ENCODE measurements at places on chromosomes 13 and 19.

GRCh38 chr13:101916108-101916774 is 463.8 kb downstream of the ITGBL1 start:
- DNase-seq, result no peak

GRCh38 chr19:13117176-13117771 is 734 bp upstream of the TRMT1 start:
- no peak for DNase-seq

DNA sequence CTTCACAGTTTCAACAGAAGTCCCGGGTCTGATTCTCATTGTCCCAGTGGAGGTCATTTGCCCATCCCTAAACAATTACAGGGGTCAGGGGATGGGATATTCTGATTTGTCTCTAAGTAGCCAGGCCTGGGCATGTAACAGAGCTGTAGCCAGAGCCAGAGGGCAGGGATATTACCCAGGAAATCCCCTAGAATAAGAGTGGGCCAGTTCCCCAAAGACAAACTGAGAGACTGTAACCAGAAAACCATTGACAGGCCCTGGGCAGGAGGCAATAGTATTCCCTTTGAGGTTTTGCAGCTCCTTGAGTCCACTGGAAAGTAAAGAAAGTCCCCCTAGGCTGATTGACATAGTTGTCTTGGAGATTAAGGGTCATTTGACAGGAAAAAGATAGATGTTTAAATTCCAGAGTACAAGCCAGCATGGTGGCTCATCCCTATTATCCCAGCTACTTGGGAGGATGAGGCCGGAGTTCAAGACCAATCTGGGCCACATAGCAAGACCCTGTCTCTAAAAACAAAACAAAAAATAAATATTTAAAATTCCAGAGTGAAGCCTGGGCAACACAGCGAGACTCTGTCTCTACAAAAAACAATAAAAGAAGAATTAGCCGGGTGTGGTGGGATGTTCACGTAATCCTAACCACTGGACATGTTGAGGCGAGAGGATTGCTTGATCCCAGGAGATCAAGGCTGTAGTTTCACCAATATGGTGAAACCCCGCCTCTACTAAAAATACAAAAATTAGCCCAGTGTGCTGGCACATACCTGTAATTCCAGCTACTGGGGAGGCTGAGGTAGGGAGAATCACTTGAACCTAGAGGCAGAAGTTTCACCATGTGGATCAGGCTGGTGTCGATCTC is 1.9 kb upstream of the SDHAF1 start:
- DNase-seq, result no peak

DNA sequence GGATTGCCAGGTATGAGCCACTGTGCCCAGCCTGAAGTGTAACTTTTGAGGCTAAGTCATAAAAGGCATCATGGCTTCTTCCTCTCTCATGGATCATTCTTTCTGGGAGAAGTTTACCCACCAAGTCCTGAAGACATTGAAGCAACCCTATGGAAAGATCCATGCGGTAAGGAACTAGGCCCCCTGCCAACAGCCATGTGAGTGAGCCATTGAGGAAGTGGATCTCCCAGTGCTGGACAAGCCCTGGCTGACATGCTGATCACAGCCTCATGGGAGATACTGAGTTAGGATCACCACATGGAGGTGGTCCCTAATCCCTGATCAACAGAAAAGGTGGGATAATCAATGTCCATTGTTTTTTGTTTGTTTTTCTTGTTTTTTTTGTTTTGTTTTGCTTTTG is 3.3 kb upstream of the NUDT19 start:
- DNase-seq, result no peak

GRCh38 chr19:7605490-7606222 is 10.0 kb downstream of the CAMSAP3 start:
- peak; percentile 33 for DNase-seq
